ENCODE measurements at places on chromosomes 6 and 20. TPM values are rescaled to one million over a fixed set of nuclear protein-coding genes. Genes with fewer than 3 reads are reported as not detected.

Gene RAET1L
- total RNA-seq, result not detected

Gene CFAP61
- total RNA-seq, result 1.7 TPM

Gene BEND6
- total RNA-seq, result 3.2 TPM

GRCh38 chr6:29968130-29968529, 25.8 kb downstream of the HLA-A start:
- DNase-seq, result no peak

DNA sequence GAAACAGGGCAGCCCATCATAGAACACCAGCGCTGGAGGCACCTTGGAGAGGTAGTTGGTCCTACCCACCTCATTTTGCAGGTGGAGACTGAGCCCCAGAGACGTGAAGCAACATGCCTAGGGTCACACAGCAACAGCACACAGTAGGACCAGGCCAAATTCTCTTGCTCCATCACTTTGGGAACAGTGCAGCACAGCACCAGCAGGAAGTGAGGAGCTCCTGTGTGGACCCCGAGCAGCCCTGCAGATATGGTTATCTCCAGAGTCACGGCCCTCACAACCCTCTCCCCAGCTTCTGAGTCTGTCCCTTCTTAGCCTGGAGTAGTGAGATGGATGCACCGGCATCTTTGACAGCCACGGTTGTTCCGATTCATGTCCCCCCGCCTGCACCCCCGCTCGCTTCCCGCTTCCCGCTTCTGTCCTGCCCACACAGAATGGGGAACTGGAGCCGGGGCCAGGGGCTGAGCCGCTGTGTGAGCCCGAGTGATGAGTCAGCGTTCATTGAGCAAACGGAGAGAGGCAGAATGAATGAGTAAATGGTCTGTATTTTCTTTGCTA, 72.6 kb upstream of the DUSP22 start:
- DNase-seq, result no peak

DNA sequence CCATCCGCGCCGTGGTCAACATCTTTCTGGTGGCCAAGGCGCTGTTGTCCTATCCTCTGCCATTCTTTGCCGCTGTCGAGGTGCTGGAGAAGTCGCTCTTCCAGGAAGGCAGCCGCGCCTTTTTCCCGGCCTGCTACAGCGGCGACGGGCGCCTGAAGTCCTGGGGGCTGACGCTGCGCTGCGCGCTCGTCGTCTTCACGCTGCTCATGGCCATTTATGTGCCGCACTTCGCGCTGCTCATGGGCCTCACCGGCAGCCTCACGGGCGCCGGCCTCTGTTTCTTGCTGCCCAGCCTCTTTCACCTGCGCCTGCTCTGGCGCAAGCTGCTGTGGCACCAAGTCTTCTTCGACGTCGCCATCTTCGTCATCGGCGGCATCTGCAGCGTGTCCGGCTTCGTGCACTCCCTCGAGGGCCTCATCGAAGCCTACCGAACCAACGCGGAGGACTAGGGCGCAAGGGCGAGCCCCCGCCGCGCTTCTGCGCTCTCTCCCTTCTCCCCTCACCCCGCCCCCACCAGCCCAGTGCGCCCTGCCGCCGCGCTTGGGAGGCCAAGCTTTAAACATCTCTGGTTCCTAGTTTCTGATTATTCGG, 4.0 kb downstream of the SLC32A1 start:
- no peak for DNase-seq

- no peak for DNase-seq
These were observed 44.1 kb upstream of the FNDC1 start for GRCh38 chr6:159125014-159125609.

- DNase-seq, result no peak
These were observed 104.0 kb upstream of the GPR6 start for GRCh38 chr6:109874086-109874485.

GRCh38 chr6:53466257-53466656, 78.6 kb downstream of the GCLC start:
- no peak for DNase-seq

DNA sequence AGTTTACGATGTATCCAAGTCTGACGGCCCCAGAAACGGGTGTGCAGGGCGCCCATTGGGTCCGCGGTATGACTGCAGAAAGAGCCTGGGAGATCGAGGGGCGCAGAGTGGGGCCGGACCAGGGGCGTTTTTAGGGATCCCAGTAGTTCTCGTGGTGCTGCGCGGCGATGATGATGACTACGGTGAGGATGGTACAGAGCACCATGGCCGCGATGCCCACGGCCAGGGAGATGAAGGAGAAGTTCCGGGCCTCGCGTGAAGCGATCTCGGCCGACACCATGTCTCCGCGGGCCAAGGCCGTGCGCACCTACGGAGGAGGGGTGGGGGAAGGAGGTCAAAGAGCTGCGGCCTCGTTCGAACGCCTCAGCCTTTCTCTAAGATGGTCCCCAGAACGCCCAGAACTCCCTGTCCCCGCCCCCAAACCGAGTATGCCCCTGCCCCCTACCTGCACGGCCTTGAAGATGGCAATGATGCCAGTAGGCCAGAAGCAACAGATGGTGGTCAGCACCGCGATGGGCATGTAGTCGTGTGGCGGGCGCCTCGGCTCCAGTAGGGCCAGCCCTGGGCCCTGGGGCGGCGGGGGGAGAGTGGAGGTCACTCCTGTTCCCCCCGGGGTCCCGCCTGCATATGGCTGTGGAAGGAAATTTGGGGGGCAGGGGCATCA, 2.5 kb downstream of the PRRT1 start:
- DNase-seq, result no peak

DNA sequence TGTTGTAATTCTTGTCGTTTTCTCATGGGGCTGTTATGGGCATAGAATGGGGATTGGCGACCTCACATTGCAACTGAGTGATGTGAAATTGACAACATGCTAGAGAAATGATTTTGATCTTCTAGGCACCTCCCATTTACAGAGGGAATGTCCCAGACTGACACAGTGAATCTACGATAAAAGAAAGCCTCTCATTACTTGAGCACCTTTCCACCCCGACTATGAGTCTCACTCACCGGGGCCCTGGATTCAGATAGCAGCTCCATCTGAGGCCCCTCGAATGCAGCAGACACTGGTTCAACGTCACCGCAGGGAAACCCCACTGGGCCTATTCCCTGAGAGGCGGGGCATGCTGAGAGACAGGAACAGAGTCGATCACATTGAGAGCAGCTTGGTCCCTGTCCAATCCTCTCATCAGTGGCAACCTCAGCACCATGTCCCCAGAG, 49.1 kb downstream of the NFATC2 start:
- DNase-seq, result no peak

DNA sequence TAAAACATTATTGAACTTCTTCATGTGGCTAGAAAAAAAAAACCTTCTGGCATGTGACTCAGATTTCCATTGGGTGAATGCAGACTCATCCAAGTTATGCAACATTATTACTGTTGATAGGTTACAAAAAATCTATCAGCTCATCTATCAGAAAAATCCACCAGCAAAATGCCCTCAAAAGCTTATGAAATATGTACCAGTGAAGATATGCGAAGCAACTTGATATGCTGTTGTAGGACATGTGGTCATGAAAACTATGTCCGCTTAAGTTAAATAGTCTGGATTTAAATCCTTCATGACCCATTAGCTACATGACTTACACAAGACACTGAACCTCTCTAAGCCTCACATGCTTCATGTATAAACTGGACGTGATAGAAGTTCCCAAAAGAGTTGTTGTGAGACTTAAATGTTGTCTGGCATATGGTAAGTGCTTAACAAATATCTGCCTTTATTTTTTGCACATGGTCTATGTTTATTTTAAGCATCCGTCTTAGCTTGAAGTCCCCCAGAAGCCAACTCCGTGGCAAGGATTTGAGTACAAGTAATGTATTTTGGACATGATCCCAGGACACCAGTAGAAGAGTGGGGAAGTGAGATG, 12.5 kb upstream of the BFSP1 start:
- no peak for DNase-seq

Measured in ovary (tissue), 10 donors.